ENCODE measurements at places on chromosomes 5 and 9.

GRCh38 chr5:175464074-175464941, 14.1 kb upstream of the SFXN1 start:
- peak; percentile 60 for DNase-seq

DNA sequence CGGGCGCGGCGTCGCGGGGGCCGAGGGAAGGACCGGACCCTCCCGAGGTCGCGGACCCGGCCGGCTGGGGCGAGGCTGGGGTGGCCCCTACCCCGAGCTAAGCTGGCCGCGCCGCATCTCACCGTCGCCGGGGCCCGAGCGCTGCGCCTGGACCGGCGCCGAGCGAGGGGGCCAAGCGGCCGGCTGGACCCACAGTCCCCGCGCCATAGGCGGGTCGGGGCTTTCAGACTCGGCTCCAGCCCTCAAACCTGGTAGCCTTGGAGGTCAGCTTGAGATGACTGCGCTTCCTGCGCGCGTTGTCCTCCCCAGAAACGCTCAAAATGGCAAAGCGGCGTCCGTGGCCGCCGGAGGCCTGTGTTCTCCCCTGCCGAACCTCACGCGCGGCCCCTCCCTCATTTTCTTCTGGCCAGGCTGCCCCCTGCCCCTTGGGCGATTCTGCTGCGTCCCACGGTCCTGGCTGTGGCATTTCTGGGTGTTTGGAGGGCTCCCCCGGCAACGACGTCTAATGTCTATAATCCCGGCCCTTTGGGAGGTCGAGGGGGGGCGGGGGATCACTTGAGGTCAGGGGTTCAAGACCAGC, 8.7 kb upstream of the GRIN1 start:
- DNase-seq: no peak

GRCh38 chr5:52754051-52754450, 33.7 kb upstream of the ITGA1 start:
- DNase-seq: no peak

DNA sequence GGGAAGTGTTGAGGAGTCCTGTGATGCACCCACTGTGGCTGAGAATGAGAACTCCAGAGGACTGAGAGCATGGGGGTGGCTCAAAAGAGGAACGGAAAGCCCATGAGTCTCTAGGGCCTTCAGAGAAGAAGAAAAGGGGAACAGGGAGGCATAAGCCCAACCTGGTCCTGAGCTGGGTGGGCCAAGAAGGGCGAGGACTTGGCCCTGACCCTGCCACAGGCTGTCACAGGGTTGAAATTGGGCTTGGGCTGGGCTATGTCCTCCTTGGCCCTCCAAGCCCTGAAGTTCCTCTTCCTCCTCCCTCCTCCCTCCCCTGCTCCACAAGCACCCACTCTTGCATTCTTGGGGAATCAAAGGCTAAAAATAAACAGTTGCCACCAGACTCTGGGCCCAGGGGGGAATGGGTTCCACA, 49.3 kb upstream of the PPARGC1B start:
- DNase-seq: no peak

DNA sequence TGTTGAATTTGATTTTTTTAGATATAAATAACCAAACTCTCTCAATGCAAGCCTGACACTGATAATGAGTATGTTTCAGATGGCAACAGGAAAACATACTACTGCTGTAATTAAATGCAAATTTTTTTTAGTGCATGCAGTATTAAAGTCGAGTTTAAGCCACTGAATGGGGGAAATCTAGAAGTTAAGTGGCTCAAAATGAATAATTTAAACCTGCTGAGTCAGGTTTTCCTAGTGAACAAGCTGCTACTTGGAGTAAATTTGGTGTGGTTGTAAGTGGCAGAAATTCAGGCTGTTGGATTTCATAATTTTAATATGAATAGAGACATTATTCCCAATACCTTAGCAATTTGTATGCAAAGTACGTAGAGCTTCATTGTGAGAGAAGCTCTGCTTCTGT, 121.8 kb downstream of the SLF1 start:
- no peak for DNase-seq

DNA sequence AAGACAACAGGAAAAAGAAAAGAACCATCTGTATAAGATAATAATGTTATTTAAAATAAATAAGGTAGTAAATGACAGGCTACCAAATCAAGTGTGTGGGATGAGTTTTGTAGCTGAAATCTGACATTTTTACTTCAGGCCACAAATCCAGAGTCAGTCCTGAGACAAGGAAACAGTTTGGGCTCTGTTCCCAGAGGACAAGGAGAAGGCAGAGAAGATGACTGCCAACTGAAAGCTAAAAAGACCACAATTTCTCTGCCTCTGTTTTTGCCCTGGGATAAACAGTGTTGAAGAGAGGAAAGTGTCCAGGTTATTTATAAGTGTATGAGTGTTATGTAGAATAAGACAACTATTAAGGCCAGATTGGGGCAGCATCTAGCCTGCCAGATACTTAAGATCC, 180.5 kb downstream of the NFIB start:
- no peak for DNase-seq

GRCh38 chr5:75690669-75691068, 26.6 kb downstream of the POC5 start:
- no peak for DNase-seq

GRCh38 chr9:121154782-121155181, 46.9 kb downstream of the RAB14 start:
- no peak for DNase-seq

- no peak for DNase-seq
These were observed 244.8 kb upstream of the HAPLN1 start for GRCh38 chr5:83965441-83965840.

GRCh38 chr5:158691631-158692255, 408.0 kb downstream of the EBF1 start:
- no peak for DNase-seq

DNA sequence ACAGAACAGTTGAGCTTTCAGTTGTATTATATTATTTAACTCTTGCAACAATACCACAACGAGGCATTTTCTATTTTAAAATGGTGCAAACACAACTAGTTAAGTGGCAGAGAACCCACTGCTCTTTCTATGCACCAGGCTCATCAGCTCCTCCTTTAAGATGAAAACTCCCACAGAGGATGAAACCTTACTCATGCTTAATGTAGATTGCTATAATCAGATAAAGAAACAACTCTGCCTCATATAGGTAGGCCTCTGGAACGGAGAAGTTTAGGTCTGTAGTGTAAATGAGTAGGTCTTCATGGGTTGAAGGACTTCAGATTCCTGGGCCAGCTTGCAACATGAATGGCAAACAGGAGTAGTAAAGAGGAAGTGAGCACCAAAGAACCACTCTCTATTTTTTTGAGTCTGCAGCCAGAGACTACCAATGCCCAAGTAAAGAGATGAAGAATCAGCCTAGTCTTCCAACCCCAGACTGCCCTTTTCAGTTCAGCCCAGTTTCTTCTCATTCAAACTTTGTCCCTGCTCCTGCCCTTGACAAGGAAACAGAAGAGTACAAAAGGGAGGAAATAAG, 33.9 kb downstream of the HACD4 start:
- no peak for DNase-seq

DNA sequence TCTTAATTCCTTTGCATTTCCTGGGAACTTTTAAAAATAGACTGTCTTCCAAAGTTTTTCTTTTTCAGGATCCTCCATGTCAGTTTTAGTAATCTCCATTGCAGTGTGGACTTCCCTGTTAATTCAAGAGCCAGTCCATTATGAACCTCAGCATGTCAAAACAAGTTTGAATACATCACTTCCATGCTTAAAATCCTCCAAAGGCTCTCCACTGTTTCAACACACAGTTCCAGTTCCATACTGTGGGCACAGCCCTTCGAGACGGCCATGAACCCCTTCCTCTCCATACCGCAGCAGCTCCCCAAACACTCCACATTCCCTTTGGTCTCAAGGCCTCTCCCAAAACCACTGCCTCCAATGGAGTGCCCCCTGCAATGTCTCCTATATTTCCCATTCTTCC, 19.5 kb downstream of the LIFR start:
- no peak for DNase-seq

DNA sequence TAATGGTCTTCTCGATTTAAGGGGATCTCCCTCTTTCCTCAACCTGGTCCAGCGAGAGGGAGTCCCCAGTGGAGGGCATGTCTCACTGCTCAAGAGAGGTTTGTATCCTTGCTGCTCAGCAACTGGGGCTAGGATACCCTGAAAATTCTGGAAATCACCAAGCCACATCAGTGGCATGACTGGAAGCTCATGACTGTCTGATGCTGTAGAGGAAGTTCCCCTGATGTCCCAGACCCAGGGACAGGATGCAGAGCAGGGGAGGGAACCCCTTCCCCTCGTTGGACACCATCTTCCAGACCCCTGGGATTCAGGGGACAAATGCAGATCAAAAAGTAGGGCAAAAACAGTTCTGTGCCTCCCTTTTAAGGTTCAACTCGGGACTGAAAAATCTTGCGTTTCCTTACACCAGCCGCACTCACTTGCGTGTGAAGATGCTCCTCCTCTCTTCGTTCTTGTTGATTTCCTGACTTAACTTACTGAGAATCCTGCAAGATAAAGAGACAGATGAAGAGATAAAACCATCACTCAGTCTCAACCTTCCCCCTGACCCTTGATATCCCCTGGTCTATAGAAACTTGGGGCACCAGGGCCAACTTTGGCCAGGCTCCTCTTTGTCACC, 22.1 kb downstream of the LCP2 start:
- no peak for DNase-seq

- no peak for DNase-seq
These were observed 499.0 kb downstream of the EBF1 start for GRCh38 chr5:158600679-158601078.

DNA sequence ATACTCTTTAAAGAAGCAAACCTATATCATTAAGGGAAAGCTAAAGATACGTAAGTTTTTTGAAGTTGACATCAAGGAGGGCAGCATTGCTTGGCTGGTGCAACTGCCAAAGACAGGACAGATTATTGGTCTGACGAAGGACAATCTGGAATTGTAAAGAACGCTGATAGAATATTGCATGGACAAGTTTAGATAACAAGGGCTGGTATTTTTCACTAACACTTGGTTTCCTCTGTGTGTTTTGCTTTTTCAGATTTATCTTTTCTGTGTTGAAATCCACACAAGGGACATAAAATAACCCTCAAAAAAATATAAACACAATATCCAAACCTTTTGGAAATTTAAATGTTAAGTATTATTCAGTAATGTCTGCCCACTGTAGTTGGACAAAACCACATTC, 39.7 kb downstream of the SLC1A3 start:
- DNase-seq: no peak

DNA sequence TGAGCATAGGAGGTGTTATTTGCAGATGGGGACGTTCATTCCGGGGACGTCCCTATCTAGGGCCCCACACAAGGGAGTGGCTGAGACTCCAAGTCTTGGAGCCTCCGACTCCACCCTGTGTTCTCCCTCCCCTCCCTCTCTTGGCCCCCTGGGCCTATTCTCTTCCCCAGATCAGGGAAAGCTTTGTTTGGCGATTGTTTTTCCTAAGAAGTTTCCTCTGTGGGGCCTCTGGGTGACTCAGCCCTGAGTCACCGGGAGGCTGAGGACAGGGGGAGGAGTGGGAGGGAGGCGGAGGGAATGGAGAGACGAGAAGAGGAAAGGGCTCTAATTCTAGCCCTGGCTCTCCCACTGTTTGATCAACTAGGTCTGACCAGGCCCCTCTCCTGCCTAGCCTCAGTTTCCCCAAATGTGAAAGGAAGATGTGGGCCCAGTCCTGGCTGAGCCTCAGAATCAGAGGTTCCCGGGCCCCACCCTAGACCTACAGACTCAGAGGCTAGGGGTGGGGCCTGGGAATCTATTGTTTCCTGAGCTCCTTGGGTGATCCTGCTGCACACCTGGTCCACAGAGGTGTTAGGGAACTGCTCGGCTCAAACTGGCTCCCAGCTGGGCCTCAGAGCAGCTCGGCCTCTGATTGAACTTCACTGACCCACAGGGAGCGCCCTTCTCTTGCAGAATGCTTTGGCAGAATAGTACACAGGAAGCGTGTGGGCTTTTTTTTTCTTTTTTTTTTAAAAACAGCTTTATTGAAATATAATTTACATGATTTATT, 19.2 kb downstream of the GSN start:
- no peak for DNase-seq

- peak; percentile 77 for DNase-seq
These were observed 58.8 kb downstream of the MTRR start for GRCh38 chr5:7927466-7928375.

DNA sequence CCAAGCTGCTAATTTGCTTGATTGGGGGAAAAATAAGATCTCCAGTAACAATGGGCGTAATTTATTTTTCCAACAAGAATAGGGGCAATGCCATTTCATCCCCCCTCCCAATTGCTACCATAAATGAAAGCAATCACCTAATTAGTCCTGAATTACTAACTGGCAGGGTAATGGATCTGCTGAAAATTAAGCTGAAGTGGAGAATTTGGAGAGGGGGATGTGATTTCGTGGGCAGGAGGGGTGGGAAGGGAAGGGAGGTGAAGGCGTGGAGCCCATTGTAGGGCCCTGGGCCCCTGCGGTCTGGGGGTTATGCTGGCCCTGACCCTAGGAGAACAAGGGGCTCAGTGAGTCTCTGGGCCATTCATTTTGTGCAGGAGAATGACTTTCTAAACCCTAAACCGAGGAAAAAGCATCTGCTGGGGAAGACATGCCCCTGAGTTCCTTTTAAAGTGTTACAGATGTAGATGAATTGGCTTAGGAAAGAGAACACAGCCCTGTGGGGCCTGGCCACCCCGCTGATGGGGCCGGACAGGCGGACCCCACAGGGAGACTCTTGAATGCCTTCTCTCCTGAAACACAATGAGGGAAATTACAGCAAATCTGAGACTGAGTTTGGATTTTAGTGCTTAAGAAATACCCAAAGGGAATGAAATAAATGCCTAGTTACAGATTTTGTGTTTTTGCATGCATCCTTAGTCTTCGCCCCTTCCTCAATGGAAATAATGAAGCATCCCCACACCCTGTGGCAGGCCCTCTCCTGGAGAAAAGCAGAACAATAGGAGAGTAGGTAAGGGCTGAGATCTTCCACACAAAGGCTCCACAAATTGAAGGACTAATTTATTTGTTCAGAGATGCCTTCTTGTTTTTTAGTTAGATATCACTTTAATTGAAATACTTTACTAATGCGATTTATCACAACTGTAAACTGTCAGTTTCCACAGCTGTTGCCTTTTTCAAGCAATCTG, 143.2 kb downstream of the PSAT1 start:
- peak; percentile 7 for DNase-seq

DNA sequence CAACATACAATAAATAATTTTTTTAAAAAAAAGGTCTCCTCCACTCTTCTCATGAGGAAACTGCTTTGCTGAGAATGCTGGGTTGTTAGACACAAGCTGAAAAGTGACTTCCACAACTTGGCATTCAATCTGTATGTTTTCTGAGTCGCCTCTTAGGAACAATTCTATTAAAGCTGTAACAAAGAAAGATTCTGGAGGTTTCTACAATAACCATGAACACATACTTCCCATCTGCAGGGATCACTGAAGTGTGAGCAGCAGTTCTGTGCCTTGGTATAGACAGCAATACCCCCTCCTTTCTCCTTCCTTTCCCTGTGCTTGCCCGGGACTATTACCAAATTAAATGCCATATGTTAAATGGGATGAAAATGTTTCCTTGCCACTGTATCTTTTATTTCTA, 1.5 kb downstream of the DIRAS2 start:
- no peak for DNase-seq

- no peak for DNase-seq
These were observed 286.2 kb downstream of the ACTL7B start for GRCh38 chr9:108569624-108570023.

- no peak for DNase-seq
These were observed 91.9 kb upstream of the CEP78 start for GRCh38 chr9:78144008-78144381.

Measured in NCI-H524 (cell line).